ENCODE measurements at places on chromosomes 5 and 9.

DNA sequence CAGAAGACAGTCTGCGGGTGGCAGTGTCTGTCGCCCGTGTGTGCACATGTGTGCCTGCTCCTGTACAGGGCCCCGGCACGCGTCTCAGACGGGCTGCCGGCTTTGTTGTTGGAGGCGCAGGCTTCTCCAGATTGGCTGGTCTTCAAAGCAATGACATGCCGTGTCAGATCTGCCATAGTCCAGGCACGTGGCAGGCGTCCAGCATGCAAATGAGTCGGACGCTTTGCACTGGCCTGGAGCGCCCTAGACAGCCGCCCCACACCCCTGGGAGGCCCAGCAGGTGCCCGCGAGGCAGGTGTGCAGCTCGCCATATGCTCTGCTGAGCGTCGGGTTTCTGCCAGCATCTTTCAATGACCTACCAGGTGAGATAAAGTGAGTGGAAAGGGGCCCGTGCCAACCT lies 71.5 kb downstream of the GADD45G start:
- peak; percentile 96 for DNase-seq

- DNase-seq, result no peak
Observed at GRCh38 chr5:38448568-38449350, 107.7 kb downstream of the LIFR start.

- no peak for DNase-seq
Observed at GRCh38 chr9:29456940-29457339, 1883.7 kb upstream of the C9orf72 start.

GRCh38 chr9:87006956-87007355 lies 59.6 kb upstream of the GAS1 start:
- no peak for DNase-seq

GRCh38 chr5:97986069-97986468 lies 787.4 kb upstream of the RGMB start:
- DNase-seq, result no peak

GRCh38 chr9:134029248-134030226 lies 4.3 kb downstream of the BRD3OS start:
- DNase-seq, result no peak

GRCh38 chr5:169945831-169946261 lies 34.4 kb downstream of the INSYN2B start:
- no peak for DNase-seq

- DNase-seq, result no peak
Observed at GRCh38 chr9:82987370-82988189, 75.4 kb downstream of the RASEF start.

DNA sequence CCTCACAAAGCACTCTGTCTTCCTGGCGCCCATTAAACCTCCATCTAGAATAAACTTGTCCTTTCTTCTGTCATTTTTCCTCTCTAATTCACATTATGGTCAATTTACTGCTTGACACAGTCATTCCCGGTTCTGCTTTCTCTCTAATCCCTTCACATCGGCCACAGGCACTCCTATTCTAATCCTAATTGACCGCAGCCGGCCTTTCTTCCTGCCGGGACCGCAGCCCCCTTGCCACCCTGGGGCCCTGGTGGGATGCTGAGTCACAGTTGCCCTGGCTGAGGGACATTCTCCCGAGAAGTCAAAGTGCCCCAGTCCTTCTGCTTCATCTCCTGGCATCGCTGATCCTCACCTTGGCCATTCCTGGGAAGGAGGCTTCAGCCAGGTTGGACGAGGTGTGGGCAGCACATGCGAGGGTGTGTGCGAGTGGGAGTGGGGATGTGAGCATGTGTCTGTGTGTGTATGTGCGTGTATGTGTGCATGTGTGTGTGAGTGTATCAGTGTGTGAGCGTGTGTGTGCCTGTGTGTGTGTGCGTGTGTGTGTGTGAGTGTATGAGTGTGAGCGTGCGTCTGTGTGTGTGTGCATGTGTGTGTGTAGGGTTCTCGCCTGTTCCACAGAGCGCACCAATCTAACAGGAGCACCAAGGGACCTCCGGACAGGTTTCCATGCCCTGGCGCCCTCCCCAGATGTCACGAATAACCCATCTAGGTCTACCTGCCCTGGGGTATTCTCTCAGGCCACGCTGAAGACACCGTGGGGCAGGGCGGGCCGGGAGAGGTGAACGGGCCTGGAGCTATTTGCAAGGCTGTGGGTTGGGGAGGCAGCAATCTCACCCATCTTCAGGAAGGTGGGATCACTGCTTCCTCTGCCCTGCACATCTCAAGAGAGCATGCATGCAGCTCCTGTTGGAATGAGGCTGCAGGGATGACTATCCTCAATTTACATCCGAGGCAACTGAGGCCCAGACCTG lies 191.2 kb downstream of the PAX5 start:
- no peak for DNase-seq

- no peak for DNase-seq
Observed at GRCh38 chr9:134358662-134359319, 32.5 kb downstream of the RXRA start.

DNA sequence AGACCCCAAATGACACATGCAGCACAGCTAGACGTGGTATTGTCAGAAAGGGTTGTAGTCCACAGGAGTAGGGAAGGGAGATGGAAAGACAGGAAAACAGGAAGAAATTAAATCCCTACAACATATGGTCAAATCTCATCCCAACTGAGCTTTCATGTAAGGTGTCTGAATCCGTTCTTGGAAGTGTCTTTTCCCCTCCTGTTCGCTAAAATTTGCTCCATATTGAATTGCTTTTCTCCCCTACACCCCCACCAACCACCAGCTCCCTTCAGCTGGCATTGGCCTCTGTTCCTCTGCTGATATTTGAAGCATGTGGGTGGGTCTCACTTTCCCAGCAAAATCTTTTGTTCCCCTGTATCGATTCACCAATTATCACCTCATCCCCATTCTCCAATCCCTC lies 376.2 kb upstream of the WWC1 start:
- no peak for DNase-seq

DNA sequence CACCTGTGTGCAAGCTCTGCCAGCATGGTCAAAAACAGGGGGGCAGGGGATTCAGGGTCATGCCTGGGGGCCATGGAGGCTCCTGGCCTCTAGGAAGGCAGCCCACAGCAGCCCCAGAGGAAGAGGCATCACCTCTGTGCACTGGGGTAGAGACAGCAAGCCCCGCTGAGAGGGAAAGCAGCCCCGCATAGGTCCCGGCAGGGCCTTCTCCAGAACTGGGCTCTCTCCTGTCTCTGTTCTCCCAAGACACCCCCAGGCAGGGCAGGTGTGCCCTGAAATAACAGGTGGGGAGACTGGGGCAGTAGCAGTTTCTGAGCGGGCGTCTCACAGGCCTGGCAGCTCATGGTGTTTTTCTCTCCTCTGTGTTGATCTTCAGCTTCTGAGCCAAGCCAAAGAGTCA lies 279.1 kb downstream of the HSPA4 start:
- no peak for DNase-seq

- DNase-seq, result no peak
Observed at GRCh38 chr5:109656829-109657228, 32.9 kb upstream of the MAN2A1 start.

GRCh38 chr5:36279054-36279698 lies 22.5 kb downstream of the RANBP3L start:
- DNase-seq, result no peak

- DNase-seq, result no peak
Observed at GRCh38 chr9:98442541-98442940, 187.1 kb upstream of the TBC1D2 start.

DNA sequence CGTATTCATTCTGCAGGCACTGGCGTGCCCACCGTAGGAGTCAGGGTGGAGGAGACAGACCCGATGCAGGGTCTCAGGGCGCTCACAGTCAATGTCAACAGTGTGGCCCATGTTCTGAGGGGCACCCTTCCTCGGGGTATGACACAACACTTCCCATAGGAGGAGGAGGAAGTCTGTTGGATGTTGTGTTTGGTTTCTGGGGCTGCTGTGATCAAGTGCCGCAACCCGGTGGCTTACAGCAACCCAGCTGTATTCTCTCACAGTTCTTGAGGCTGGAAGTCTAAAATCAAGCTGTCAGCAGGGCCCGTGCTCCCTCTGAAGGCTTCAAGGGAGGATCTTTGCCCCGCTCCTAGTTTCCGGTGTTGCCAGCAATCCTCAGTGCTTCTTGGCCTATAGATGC lies 5.6 kb upstream of the HNRNPAB start:
- DNase-seq, result no peak

- no peak for DNase-seq
Observed at GRCh38 chr5:166963596-166963995, 1327.8 kb upstream of the WWC1 start.

DNA sequence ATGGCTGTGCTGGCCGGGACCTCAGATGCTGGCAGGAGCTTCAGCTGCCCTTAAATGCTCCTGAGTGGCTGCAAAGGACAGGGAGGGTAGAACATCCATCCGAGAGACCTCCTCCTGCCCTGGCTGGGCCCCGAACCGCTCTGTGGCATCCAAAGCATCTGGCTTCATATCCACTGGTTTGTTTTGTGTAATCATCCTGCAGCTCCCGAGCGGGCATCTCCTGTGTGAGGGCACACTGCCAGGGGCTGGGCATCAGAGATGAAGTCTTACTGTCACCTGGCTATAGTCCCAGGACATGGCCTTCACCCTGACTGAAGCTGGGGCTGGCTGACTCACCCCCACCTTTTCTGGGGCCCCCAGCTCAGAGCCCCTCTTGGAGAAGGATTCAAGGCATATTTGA lies 18.5 kb upstream of the NTNG2 start:
- no peak for DNase-seq

DNA sequence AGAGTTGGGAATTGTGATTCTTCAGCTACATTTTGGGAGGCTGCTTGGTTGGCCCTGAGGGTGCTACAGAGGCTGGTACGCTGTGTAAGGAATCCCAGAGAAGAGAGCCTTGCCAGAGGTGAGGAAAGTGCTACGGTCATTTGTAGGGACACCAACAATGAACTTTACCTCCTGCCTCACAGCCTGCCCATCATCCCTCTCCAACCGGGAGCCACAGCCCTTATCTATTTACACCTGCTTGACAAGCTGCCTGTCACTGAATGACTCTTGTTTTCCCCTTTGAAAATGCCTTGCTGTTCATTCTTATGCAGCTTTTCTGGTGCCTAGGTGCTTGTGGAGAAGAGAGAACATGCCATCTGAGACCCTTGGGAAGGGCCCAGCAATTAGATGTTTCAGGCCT lies 110.8 kb downstream of the PCSK1 start:
- no peak for DNase-seq

GRCh38 chr5:56739990-56740389 lies 75.4 kb upstream of the MAP3K1 start:
- DNase-seq, result no peak

GRCh38 chr9:109903515-109904138 lies 123.6 kb downstream of the PALM2AKAP2 start:
- DNase-seq, result peak; percentile 54

DNA sequence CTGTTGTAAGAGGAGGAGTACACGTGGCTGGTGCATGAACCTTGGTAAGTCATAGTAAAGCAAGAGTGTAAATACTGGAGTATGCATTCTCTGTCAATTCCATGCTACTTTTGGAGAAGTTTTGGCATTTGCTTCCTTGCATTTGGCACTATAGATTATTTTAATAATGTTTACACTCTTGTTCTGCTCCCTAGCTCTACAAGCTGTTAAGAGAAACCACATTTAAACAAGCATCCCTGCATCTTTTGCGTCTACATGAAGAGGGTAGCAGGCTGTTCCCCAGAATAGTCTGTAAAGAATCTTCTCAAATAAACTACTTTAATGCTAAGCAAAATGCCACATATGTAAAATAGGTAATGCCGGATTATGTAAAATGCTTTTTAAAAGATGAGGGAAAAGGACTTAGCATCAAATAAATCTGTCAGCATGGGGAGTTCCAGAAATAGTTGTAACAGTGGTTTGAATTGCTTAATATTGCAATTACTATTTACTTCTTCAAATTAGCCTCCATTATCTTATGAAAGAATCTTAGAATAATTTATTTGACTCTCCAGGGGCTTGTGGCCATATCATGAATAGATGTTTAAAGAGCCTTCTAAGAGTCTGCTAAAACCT lies 2127.3 kb upstream of the WWC1 start:
- DNase-seq, result no peak

GRCh38 chr5:67857502-67857901 lies 358.1 kb upstream of the PIK3R1 start:
- no peak for DNase-seq

DNA sequence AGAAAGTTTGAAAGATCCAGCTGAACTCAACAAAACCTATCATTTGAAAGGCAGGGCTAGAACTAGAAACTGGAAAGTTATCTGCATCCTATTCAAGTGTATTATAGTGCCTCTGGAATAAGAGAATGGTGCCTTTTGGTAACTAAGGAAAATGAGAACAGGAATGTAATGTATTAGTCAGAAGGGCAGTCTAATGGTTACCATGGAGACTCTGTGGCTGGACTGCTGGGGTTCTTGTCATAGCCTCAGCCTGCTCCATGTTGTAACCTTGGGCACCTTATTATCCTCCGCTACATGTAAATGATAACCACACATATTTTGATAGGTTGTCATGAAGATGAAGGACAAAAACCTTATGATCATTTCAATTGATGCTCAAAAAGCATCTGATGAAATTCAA lies 24.6 kb upstream of the IFNB1 start:
- no peak for DNase-seq

DNA sequence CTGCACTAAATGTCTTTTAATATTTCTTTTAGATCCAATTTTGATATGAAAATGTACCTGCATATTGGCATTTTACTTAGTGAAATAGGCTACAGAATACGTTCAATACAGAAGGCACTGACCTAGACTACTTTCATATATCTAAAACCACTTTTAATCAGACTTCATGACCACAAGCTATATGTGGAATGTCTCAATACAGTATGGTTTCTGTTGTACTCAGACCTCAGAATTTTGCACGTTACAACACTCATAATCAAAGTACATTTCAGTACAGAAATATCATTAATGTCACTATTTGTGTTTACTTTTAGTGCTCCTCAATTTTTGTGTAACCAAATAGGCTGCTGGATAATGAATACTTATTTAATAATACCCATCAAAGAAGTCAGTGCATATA lies 74.8 kb downstream of the MEF2C start:
- DNase-seq, result no peak

- no peak for DNase-seq
Observed at GRCh38 chr5:160318409-160318808, 6.0 kb upstream of the CCNJL start.

DNA sequence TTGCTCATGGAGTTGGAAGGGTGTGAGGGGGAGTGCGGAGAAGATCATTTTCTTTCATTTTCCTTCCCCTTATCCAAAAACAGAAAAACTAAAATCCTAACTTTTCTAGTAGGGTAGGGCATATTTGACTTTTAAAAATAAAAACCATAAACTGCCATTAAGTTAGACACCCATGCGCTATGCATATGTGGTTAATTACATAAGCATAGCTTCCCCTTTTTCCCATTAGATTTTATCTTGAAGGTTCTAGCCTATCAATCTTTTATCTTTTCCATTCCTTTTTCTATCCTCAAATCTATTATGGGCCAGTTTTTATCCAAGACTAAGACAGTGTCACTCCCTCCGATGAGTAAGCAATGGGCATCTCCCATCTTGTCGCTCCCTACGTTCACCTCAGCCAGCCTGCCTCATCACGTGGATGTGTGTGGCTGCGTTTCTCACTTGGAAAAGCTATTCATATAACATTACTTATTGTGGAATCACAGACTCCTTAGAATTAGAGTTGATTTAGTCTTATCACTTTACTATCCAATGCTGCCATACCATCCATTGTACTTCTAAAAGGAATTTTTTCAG lies 49.2 kb downstream of the PCSK5 start:
- DNase-seq, result no peak

Measured in NCI-H774 (cell line).